ENCODE measurements at places on chromosomes 3 and 15.

GRCh38 chr3:65338571-65338970 lies 650.8 kb upstream of the ADAMTS9 start:
- no peak for DNase-seq

DNA sequence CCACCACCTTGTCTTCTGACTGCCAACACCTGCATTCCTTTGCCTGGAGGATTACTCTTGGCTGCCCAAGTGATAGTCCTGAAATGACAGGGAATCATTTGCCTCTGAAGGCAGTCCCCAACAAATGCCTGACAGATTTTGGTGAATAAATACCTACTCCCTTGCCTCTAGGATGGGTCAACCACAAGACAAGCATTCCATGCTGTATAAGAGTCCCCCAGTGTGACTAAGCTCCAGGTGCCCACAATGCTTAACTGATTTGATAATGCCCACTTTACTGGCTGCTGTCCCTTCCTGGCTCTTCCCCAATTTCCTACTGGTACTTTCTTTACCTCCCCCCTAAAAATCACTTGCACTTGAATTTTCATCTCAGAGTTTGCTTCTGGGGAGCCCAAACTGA lies 14.8 kb downstream of the THRB start:
- DNase-seq, result no peak

DNA sequence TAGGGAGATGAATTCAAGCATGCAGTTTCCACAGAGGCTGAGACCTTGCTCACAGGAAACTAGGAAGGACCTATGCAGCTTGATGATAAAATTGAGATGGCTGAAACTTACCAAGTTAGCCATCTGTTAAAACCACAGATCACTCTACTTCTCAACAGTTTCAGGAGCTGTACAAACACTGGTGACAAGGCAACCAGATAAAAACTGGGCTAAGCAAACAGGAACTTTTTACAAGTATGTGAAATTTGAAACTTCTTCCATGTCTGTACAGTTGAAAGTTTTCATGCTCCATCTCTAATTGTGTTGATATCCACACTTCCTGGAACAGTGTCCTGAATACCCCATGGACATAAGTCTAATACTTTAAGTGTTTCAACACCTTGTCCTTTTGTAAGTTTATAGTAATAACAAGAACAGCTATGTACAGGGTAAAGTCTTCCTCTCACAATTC lies 78.2 kb downstream of the FAIM start:
- DNase-seq, result no peak

GRCh38 chr15:99474909-99475753 lies 90.7 kb upstream of the MEF2A start:
- DNase-seq, result no peak

- DNase-seq, result no peak
Measured at GRCh38 chr15:72998681-72999466, 53.4 kb upstream of the NEO1 start.

DNA sequence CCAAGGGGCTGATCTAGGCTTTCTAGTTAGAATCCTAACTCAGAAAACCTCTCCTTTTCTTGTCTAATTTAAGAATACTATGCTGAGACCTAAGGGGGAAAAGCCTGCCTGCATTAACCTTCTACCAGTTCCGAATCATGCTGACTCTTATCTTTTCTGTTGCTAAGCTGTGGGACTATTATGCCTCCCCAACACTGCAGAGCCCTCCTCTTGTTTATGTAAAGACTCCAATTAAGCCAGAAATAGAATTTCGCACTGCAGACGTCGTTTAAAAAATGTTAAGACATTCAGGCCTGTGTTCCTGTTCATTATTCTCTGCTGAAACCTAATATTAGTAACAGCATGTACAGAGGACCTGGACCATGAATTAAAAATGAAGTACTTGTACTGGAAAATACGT lies 310.6 kb upstream of the ATP11B start:
- DNase-seq, result no peak

- no peak for DNase-seq
Measured at GRCh38 chr3:133691273-133692107, 29.7 kb upstream of the TOPBP1 start.

DNA sequence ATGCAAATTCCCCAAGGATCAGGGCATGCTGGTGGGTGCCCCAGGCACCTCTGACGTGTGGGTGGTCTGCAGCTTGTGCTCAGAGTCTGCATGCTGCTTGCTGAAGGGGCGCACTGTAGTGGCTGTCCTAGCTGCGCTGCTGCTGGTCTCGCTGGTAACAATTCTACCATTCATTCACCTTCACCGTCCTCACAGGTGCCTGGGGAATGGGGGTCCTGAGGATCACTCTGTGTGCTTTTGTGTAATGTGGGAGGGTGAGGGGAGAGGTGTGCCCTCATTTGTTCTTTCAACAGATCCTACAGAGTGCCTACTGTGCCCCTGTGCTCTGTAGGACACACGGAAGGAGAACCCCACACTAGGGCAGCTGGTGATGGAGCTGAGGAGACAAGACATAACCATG lies 2.1 kb upstream of the ITGA11 start:
- DNase-seq, result no peak

- no peak for DNase-seq
Measured at GRCh38 chr3:43224405-43225073, 61.8 kb upstream of the SNRK start.

- DNase-seq, result no peak
Measured at GRCh38 chr3:4995500-4996053, 16.3 kb downstream of the BHLHE40 start.

DNA sequence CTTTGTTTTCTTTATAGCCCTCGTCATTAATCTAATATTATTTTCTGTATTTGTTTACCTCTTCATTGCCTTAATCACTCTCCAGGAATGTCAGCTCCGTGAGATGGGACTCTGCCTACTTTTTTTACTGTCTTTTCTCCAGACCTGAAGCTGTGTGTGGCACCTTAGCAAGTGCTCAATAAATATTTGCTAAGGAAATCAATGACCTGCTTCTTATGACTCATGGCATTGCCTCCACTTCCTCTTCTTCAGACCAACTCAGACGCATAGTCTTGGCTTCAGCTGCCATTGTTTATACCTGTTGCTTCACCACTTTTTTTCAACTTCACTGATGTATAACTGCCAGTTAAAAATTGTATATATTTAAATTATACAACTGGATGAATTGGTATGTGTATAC lies 218.5 kb upstream of the CMC1 start:
- DNase-seq, result no peak

GRCh38 chr15:89640245-89640644 lies 15.0 kb downstream of the KIF7 start:
- no peak for DNase-seq

GRCh38 chr15:83926116-83926515 lies 272.2 kb downstream of the ADAMTSL3 start:
- DNase-seq, result no peak

DNA sequence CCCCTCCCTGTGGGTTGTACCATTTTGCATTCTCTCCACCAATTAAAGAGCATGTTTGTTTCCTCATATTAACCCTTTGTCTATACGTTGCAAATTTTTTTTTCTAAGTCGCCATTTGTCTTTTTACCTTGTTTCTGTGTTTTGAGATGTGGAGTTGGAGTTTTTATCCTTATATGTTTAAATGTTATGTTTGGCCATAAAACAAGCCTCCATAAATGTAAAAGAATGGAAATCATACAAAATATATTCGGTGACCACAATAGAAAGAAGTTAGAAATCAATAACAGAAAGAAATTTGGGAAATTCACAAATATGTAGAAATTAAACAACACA lies 29.2 kb downstream of the LRRK1 start:
- no peak for DNase-seq

DNA sequence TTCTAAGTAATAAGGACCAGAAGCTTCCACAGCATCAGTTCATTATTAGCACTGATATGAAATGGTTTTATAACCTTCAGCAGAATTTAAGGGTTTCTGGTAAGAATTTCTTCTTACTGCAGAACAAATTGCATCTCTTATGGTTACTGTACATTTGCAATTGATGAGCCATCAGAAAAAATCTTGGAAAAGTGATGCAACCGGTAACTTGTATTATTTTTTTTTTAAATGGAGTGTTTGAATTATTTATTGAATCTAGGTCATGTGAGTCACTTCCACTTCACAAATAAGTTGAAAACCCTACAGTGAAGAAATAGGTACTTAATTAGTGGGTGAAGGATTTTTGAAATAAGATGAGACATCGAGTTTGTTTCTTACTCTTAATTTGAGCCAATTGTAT lies 786.0 kb downstream of the TUSC7 start:
- DNase-seq, result no peak

- DNase-seq, result no peak
Measured at GRCh38 chr15:66704803-66705153, 2.7 kb downstream of the SMAD6 start.

DNA sequence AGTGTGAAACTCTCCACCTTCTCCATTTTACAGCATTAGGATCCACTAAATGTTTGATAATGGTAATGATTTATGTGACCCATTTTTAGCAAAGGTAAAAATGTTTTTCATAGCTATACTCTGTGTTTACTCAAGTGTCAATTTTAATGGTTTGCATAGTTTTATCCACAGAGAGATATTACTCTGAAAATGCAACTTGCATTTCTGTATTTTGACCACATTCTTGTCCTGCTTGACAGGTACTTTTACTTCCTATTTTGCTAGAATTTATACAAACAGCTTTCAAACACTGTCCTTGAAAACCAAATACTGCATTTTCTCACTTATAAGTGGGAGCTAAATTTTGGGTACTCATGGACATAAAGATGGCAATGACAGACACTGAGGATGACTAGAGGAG lies 62.9 kb downstream of the SERPINI1 start:
- DNase-seq, result no peak

DNA sequence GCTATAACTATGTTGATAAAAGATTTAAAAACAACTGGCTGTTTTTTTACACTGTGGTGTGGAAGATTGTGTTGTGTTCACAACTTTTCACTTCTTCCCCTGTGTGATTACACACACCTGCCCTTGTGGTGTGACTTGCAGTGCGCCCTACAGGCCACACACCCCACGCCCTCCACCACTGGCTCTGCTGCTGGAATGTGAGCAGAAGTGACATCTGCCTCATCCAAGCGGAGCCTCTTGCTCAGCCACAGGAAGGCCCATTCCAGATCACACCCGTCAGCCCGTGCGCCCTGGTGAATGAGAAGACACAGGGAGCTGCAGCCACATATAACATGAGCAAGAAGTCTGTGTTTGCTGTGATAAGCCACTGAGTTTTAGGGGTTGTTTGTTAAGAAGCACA lies 7.0 kb downstream of the CCR2 start:
- DNase-seq, result no peak

- DNase-seq, result no peak
Measured at GRCh38 chr3:98903099-98903498, 1.6 kb upstream of the DCBLD2 start.

DNA sequence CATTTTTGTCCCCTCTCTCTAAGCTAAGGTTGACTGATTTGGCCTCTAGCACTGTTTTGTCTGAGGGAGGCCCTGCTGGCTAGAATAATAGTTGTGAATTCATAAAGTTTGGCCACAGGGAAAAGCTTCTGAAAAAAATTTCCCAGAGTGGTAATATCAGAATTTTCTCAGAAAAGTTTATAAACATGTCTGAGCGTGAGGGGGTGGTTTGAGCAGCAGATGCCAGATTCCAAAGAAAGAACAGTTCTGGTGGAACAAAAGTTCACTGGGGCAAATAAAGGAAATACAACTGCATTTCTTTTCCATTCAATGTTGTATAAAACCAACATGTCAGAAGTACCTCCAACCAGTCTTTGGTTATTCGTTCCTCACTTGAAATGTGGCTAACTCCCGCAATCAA lies 61.2 kb downstream of the CLDN1 start:
- DNase-seq, result no peak

DNA sequence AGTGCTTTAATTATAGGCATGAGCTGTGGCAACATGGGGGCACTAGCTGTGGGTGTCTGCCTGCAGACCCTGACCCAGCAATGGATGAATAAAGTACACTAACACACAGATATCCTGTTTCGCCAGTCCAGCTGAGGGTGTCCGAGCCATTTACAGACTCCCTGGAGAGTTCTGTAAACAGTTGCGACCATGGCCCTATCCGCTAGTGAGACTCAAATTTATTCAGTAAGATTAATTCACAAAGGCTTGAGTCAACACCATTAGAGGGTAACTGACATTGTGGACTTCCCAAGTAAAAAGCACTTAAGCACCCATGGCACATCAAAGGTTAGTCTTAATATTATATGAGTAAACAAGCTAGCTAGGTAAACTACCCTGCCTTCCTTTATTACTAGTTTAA lies 161.6 kb downstream of the TBL1XR1 start:
- DNase-seq, result no peak

DNA sequence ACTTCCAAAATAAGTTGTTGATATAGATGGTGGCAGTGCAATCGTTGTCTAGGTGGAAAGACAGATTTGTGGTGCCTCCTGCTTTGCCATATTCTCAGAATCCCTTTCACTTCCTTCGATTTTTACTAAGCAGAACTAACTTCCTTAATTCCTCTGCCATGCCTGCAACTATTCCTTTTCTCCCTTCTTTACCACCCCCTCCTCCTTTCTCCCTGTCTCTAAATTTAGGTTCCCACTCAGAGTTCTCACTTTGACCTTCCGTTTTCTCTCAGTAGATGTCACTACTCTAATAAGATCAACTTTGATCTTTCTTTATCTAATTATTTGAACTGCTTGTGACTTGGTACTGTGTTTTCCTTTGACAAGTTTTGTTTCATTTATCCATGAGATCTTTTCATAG lies 351.2 kb downstream of the LPP start:
- DNase-seq, result no peak

- no peak for DNase-seq
Measured at GRCh38 chr15:68510558-68510957, 68.2 kb upstream of the CORO2B start.

DNA sequence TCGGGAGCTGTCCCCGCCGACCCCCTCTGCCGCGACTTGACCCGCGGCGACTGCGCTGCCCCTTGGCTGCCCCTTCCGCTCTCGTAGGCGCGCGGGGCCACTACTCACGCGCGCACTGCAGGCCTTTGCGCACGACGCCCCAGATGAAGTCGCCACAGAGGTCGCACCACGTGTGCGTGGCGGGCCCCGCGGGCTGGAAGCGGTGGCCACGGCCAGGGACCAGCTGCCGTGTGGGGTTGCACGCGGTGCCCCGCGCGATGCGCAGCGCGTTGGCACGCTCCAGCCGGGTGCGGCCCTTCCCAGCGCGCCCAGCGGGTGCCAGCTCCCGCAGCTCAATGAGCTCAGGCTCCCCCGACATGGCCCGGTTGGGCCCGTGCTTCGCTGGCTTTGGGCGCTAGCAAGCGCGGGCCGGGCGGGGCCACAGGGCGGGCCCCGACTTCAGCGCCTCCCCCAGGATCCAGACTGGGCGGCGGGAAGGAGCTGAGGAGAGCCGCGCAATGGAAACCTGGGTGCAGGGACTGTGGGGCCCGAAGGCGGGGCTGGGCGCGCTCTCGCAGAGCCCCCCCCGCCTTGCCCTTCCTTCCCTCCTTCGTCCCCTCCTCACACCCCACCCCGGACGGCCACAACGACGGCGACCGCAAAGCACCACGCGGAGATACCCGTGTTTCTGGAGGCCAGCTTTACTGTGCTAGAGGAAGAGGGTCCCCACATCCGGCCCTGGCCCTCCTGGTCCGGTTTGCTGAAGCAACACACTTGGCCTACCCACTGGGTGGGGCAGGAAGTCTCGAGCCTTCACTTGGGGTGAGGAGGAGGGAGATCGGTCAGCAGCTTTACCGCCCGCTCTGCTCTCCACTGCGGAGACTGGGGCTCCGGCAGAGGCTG lies at the start of gene RASSF1:
TSS of gene RASSF1 (minus strand) at position 389 of the 882 bp plus-strand sequence. CDS start at position 358, 31 bp downstream.
- peak; percentile 62 for DNase-seq

- DNase-seq, result no peak
Measured at GRCh38 chr15:25176616-25176923, 221.8 kb downstream of the SNRPN start.

GRCh38 chr3:8450618-8451017 lies 51.0 kb upstream of the LMCD1 start:
- DNase-seq, result no peak
